Esophagus squamous epithelium (tissue), 5 donors: ENCODE measurements at places on chromosomes 11 and 22.

DNA sequence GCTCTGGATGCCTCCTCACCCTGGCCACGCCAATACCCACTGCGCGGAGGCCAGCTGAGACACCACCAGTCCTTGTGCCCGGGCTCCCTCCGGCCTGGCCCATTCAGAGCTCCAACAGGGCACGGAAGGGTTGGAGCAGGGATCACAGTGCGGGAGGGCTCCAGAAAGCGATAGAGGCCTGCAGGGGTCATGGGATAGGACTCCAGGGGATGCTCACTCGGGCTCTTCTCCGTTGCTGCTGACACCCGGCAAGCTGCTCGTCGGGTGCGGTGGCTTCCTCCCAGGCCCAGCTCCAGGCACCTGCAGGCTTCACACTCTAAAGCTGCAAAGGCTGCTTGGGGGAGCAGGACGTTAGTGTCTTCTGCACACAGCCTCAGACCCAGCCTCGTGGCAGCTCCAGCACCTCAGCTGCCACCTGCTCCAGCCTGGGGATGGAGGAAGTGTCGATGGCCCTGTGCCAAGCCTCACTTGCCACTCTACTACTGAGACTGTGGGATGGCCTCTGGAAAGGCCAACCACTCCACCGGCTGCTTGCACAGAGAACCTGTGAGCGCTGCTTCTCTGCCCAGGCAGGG is 10.6 kb downstream of the WNT7B start:
- DNase-seq = no peak

DNA sequence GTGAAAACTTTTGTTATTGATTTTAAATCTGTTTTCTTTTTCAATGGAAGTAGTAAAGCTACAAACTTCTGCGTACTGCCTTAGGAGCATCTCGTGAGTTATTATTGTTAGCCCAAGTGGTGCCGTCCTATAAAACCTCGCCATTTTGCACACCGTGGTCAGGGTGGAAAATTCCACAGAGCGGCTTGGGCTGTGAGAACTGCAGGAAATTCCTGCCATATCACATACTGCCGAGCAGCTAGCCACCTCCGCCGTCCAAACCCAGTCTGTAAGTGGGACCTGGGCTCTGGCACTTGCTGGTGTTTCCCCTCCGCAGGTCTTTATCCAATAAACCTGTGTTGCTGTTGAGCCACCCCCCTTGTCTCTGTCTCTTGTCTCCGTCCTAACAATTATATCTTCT is 88.0 kb upstream of the POU2AF2 start:
- DNase-seq = no peak

DNA sequence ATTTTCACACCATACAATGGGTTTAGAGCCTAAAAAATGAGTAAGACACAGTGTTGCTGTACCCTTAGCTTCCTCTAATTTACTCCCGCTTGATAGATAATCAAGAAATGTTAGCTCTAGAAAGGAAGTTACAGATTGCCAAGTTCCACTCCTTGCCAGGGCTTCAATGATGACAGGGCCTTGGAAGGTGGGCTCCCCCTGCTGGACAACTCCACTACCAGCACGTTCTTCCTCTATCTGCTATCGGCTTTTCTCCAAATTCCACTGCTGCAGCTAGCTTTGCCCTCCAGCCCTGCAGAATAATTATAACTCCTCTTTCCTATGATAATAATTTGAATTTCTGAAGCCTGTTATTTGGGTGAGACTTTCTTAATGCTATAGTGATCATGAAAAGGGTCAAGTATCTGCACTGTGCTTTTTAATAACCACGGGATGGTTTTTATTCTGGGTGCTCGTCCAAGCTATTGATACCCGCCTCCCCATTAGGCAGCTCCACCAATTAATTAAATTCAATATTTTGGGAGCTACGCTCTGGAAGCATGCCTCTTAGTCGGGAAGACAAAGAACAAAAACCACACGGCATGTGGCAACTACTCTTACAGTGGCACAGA is 9.0 kb downstream of the SYN3 start:
- no peak for DNase-seq

DNA sequence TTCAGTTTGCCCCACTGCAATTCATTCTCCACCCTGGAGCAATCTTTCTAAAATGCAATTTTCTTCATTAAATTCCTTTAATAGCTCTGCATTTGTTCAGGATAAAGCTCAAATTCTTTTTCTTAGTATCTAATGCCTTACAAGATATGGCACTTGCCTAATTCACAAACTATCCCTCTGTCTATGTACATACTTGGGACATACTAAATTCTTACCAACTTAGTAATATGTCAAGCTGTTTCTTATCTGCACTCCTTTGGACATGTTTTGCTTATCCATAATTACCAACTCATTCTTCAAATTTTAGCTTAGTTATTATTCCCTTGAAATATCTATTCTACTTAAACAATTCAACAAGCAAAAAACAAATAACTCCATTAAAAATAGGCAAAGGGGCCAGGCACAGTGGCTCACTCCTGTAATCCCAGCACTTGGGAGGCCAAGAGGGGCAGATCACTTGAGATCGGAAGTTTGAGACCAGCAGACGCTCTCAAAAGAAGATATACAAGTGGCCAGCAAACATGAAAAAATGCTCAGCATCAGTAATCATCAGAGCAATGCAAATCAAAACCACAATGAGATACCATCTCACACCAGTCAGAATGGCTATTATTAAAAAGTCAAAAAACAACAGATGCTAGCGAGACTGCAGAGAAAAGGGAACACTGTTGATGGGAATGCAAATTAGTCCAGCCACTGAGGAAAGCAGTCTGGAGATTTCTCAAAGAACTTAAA is 96.9 kb downstream of the FAM76B start:
- no peak for DNase-seq

DNA sequence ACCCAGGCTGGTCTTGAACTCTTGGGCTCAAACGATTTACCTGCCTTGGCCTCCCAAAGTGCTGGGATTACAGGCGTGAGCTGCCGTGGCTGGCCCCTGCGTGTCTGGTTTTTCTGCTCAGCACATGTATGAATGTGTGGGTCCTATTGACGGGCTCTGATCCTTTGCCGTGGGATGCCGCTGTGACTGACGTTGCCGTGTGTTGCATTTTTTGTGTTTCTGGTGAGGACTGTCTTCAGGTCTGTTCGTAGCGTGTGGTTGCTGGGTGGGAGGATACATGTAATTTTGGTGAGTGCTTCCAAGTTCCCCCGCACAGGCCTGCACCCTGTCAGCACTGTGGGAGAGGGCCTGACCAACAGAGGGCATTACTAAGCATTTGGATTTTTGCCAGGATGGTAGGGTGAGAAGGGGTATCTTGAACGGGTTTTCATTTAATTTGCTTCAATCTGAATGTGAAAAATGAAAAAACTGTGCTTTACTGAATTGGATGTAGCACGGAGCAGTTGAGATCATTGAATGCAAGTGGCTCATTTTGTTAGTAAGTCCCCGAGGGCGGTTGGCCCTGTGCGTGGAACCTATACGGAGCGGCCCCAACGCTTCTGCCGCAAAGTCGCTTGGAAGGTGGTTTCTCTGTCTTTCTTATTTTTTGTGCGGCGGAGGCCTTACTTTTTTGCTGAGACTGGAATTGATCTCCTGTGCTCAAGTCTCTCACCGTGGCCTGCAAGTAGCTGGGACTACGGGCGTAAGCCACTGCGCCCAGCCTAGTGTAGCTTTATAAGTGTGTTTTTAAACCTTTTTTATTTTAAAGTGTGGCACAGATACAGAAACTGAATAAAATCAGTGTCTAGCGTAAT is 8.2 kb downstream of the ZBED4 start:
- DNase-seq = no peak

GRCh38 chr11:27720277-27720830 is 20.1 kb upstream of the BDNF start:
- no peak for DNase-seq

GRCh38 chr11:62805076-62805892 is at the start of gene NXF1:
TSS of gene NXF1 (minus strand) at chr11:62805440. CDS start at chr11:62805356, 84 bp downstream.
- DNase-seq = peak; percentile 60

GRCh38 chr11:78295347-78295746 is 106.6 kb downstream of the USP35 start:
- DNase-seq = no peak

- DNase-seq = no peak
Observed at GRCh38 chr11:117688255-117688797, 108.7 kb downstream of the DSCAML1 start.

- DNase-seq = no peak
Observed at GRCh38 chr11:93323747-93324146, 6.8 kb upstream of the DEUP1 start.

GRCh38 chr11:66277471-66278362 is at the start of gene CNIH2:
TSS of gene CNIH2 (plus strand) at chr11:66278175. CDS start at chr11:66278457, 282 bp downstream.
- no peak for DNase-seq

- DNase-seq = no peak
Observed at GRCh38 chr11:66987158-66987620, 12.1 kb downstream of the C11orf86 start.

GRCh38 chr11:76854709-76855108 is 6.0 kb upstream of the ACER3 start:
- no peak for DNase-seq

DNA sequence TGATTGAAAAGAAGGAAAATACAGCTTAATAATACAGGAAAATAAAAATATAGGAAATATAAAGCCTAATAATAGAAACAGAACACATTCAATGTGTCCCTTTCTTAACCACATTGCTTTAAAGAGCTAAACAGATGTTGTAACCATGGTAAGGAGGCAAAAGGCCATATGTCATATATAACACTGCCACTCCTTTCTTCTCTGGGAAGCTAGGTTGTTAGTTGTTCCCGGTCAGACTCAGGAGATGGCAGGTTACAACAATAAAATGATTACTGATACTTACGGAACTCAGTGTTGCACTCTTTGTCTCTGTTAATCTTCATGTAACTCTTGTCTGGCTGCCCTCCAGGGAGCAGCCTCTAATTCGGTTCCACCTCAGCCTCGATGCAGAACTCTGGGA is 134.7 kb upstream of the PGR start:
- no peak for DNase-seq

- no peak for DNase-seq
Observed at GRCh38 chr11:125433454-125434121, 62.5 kb downstream of the FEZ1 start.

DNA sequence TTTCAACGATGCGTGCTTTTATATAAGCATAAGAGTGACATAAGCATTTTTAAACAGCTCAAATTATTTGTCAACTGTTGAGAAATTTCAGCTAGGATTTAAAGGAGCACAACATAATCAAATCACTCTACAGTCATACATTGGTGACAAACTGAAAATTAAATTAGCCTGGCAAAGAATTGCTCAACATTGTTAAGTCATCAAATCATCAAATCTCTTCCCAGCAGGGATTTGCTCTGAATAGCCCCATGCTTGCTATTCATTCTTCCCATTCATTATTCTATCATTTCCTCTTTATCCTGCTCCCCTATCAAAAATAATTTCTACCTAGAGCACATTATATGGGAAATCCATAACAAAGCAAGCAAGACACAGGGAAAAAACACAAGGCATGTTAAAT is 198.7 kb upstream of the LUZP2 start:
- no peak for DNase-seq

- no peak for DNase-seq
Observed at GRCh38 chr11:96062134-96062533, 138.2 kb upstream of the MTMR2 start.

DNA sequence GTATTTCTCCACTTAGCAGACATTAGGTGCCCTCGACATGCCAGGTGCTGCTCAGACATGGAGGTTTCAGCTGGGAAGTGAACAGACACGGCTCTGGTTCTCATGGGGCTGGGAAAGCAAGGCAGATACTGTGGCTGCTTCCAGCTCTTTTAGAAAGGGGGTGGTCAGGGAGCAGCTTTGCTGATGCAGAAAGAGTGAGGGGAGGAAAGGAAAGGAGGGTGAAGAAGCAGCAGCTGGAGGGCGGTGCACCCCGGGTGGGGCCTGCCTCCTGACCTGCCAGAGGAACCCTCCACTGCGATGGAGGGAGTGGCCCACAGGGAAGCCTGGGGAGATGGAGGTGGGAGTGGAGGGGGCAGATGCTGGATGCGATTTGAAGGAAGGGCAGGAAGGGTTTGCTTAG is 76.8 kb downstream of the MORC2 start:
- DNase-seq = no peak

DNA sequence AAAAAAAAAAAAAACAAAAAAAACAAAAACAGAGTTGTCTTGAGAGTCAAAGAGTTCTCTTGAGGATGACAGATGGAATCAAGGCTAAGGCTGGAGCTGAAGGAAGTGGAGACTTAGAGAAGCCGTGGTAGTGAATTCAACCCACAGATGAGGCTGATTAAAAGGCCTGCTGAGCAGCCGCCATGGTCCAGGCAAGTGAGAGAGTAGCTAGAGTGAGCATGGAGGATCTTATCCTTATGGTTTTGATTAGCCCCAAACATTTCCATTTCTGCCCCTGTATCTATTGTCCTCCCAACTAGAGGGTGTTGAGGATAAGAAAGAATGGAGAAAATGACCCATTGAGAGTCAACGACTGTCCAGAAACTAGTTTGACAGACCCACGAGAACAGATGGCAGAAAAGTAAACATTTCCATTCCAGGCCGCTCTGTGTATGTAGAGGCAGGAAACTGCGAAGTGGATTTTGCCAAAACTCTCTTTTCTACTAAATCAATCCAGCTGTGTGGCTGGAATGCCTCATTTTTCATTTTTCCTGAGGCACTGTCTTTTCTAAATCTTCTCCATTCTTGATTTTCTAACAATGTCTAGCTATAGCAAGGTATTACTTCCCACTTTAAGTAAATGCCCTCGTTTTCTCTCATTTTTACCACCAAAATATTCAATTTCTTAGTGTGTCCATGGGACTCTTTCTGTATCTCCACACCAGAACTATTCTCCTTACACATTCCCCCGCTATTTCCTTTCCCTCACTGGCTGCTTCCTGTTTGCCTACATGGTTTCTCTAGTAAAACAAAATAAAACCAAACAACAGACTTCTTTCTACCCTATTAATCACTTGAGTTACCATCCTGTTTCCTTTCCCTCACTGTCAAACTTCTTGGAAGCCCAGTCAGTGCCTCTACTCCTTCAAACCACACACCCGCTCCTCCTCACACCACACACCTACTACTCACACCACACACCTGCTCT is 5.4 kb upstream of the MMP8 start:
- DNase-seq = no peak

GRCh38 chr11:77821349-77821851 is 456 bp downstream of the AAMDC start:
- DNase-seq = no peak

GRCh38 chr22:49183826-49184216 is 643.9 kb downstream of the BRD1 start:
- no peak for DNase-seq

GRCh38 chr11:106186630-106187029 is 109.2 kb downstream of the AASDHPPT start:
- DNase-seq = no peak

DNA sequence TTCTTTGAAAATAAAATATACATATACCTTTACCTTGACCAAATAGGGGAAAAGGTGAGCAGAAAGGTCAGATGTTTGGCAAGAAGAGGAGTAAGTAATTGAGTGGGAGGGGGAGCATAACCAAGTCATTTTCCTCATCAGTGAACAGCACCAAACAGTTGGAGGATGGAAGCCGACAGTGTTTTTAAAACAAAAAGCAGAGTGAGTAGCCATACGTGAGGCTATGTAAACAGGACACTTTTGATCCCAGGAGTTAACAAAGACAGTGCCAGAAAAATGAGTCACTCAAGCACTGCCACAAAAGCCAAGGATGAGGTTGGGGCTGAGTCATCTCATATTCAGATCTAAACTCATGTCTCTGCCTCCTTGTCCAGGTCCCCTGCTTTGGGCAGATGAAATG is 734.7 kb downstream of the KCNA4 start:
- DNase-seq = no peak

- no peak for DNase-seq
Observed at GRCh38 chr11:133821776-133822175, 23.5 kb downstream of the SPATA19 start.

GRCh38 chr11:119169282-119169719 is 776 bp downstream of the NLRX1 start:
- no peak for DNase-seq
